Pancreas (tissue), 10 donors: ENCODE measurements at places on chromosomes 13 and 19. TPM values are rescaled to one million over a fixed set of nuclear protein-coding genes. Genes with fewer than 3 reads are reported as not detected.

The ZNF221 gene
- 1.3 TPM for polyA plus RNA-seq

The SERPINE3 gene
- polyA plus RNA-seq: not detected

The ZSCAN1 gene
- 7.1 TPM for polyA plus RNA-seq

The MCEMP1 gene
- polyA plus RNA-seq: 0.19 TPM

The ZNF878 gene
- 0.23 TPM for polyA plus RNA-seq

The ZNF90 gene
- 2.5 TPM for polyA plus RNA-seq

The HCST gene
- polyA plus RNA-seq: 10.2 TPM

The CERS1 gene
- polyA plus RNA-seq: 8.3 TPM

The CYP4F2 gene
- polyA plus RNA-seq: 0.09 TPM

The GRK1 gene
- polyA plus RNA-seq: 0.04 TPM

The URAD gene
- polyA plus RNA-seq: not detected

The IZUMO1 gene
- 3.8 TPM for polyA plus RNA-seq

The ZNF444 gene
- polyA plus RNA-seq: 99.0 TPM

The PNMA8C gene
- 0.15 TPM for polyA plus RNA-seq

The BIVM gene
- 13.2 TPM for polyA plus RNA-seq

The ZNF155 gene
- 7.3 TPM for polyA plus RNA-seq

The KIR3DL1 gene
- not detected for polyA plus RNA-seq

The DCLK1 gene
- 2.5 TPM for polyA plus RNA-seq

The MAG gene
- polyA plus RNA-seq: 0.47 TPM

The CEACAM16 gene
- not detected for polyA plus RNA-seq

The CGB8 gene
- not detected for polyA plus RNA-seq

The ZNF726 gene
- polyA plus RNA-seq: 0.87 TPM

The IL17D gene
- 0.46 TPM for polyA plus RNA-seq

The SIAH3 gene
- not detected for polyA plus RNA-seq

The GPC5 gene
- not detected for polyA plus RNA-seq

The POU2F2 gene
- polyA plus RNA-seq: 1.7 TPM

The GPR18 gene
- not detected for polyA plus RNA-seq

The ZNF446 gene
- 19.9 TPM for polyA plus RNA-seq

The NECTIN2 gene
- polyA plus RNA-seq: 101 TPM

The PRX gene
- 3.7 TPM for polyA plus RNA-seq
